NCI-H1105 treated with DMSO at 0.1 percent for 48 hours (cell line): ENCODE measurements at places on chromosomes 1 and 21.

DNA sequence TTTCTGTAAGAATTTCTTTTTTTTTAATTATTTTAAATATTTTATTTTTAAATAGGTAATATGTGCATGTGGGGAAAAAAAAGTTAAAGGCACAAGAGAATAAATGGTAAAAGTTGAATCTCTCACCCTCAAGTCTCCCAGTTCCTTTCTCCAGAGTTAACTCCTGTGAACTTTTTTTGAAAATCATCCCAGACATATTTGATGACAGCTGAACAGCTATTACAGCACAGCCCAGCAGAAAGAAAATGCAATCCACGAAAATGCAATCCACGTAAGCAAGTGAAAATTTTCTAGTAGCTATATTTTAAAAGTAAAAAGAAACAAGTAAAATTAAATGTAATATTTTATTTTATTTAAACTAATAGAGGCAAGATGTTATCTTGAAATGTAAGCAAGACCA lies 310.0 kb upstream of the RUNX1 start:
- DNase-seq = no peak

DNA sequence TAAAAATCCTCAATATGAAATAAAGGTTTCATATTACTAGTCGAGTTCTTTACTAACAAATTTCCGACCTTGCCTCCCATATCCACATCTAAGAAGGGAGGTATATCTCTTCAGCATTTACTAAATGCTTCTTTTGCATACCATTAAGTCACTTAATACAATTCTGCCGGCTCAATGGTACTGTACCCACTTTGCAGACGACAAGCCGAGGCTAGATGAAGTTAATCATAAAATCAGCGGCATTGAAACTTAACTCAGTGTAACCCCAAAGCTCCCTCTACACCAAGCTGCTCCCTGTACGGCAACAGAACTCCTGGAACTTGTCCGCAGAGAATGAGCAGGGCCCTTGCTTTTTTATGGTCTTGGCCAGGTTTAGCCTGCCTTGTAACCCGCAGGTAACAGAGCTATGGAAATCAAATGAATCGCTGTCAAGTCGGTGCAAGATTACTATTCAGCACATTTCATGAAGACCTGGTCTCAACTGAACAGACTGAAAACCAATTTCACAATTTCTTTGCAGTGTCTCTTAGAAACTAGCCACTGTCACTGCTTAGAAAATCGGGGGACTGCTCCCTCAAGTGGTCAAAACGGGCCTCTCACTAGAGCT lies 738 bp downstream of the INTS7 start:
- no peak for DNase-seq

GRCh38 chr21:32565856-32566465 lies 19.4 kb downstream of the TCP10L start:
- no peak for DNase-seq

DNA sequence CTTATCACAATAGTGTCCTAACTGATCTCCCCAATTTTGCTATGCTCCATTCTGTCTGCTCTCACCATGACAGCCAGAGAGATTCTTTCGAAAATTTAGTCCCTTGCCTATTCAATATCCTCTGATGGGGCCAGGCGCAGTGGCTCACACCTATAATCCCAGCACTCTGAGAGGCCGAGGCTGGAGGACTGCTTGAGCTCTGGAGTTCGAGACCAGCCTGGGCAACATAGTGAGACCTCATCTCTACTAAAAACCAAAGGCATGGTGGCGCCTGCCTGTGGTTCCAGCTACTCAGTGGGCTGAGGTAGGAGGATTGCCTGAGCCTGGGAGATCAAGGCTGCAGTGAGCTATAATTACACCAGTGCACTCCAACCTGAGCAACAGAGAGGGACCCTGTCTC lies 16.1 kb upstream of the PDZK1IP1 start:
- DNase-seq = no peak

GRCh38 chr1:185363205-185363604 lies 46.2 kb upstream of the IVNS1ABP start:
- DNase-seq = no peak

DNA sequence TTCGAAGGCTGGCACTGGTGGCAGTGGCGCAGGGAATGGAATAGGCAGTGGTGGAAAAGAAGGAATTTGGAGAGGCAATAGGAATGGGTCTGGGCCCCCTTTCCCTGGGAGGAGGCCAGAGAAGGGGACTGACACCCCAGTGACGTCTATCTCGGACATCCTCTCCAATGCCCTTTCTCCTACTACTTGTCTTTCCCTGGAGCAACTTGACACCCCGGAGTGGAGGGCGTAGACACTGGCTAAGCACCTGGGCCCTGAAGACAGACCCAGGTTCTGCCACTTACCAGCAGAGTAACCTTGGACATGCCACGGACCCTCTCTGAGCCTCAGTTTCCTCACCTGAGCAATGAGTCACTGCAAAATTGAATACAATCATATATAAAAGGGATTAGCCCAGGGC lies 86.8 kb downstream of the CAMK2N1 start:
- DNase-seq = no peak

DNA sequence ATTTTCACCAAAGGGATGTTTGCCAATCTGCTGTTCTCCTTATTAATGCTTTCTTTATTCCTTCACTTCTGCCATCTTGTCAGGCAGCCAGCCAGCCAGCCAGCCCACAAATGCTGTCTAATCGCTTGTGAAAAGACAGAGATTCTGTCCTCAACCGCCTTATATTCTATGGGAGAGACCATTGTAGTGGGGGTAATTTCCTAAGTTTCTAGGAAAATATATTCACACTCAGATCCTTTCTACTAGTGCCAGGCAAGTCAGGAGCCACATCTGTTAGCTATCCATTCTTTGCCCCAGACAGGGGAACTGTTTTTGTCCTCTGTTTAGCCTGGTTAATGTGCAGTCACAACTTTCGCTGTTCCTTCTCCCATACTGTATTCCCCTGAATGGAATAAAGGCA lies 1023.1 kb downstream of the ADGRL2 start:
- DNase-seq = no peak

GRCh38 chr1:236957235-236957634 lies 47.0 kb downstream of the MT1HL1 start:
- no peak for DNase-seq

GRCh38 chr1:183103147-183103546 lies 79.9 kb downstream of the LAMC1 start:
- DNase-seq = no peak

DNA sequence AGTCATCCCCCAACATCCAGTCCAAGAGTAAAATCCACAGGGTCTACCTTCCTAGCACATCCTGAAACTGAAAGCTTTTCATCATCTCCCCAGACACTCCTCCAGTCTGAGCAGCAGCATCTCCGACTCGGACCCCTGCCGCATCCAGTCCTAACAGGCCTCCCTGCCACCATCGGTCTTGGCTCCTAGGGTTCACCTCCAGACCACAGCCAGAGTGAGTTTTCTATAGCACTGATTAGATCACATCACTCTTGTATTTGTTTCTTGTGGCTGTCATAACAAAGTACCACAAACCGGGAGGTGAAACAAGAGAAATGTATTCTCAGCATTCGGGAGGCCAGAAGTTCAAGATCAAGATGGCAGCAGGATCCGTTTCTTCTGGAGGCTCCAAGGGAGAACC lies 187.8 kb downstream of the TOMM20 start:
- no peak for DNase-seq

- DNase-seq = no peak
Observed at GRCh38 chr21:22044431-22044830, 1046.2 kb downstream of the NCAM2 start.

GRCh38 chr1:67833602-67833940 lies 304 bp upstream of the GNG12 start:
- no peak for DNase-seq

DNA sequence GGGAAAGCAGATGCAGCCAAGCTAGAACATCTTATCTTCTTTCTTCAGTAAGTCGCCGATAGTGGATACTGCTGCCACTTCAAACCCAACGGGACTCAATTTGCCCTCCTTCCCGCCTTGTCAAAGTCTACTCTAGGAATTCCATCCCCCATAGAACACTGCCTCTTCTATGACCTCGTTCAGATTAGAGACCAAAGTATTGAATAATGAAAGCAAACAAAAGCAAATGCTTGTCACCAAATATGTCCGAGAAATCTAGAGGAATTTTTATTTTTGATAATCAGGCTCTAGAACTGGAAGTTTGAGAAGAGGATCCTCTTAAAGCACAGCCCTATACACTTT lies 853 bp upstream of the RRAGC start:
- no peak for DNase-seq

- no peak for DNase-seq
Observed at GRCh38 chr1:154276797-154277196, 4.4 kb downstream of the HAX1 start.

- peak; percentile 62 for DNase-seq
Observed at GRCh38 chr1:92484472-92485380, 2.0 kb downstream of the GFI1 start.

GRCh38 chr1:50878434-50878833 lies 81.6 kb downstream of the FAF1 start:
- DNase-seq = no peak

DNA sequence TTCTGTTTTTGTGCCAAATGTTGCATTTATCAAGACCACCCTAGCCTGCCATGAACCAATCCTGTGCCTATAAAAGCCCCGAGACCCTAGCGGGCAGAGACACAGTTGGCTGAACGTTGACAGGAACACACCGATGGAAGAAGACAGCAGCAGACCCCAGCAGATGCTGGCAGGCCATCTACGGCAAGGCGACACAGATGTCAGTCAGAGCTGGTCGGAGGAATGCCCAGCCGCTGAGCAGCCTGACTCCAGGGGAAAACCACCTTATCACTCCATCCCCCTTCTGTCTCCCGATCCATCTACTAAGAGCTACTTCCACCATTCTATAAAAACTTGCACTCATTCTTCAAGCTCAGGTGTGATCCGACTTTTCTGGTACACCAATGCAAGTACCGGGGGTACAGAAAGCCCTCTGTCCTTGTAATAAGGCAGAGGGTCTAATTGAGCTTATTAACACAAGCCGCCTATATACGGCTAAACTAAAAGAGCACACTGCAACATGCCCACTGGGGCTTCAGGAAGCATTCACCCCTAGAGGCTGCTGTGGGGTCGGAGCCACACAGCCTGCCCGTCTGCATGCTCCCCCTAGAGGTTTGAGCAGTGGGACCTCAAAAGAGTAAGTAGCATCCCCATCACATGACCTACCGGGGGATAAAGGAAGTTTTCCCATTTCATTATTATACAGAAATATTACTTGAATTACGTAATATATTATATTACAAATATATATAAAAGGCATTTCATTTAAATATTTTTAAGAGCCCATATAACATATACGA lies 1156.3 kb upstream of the B3GALT2 start:
- no peak for DNase-seq

DNA sequence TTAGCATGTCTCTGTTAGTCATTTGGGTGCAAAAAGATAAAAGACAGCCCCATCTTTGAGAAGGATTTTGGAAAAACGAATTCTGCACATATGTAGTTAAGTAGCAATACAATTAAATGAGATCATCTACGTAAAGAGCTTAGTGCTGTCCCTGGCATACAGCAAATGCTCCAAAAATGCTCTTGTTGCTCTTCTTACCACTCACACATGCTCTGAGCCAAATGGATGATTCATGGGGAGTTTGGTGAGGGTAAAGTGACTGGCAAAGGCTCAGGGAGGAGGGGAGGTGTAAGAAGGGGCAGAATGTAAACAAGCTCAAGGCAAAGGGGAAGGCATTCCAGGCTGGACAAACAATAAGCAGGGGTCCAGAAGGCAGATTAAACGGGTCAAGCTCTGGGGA lies 191.9 kb downstream of the AK5 start:
- DNase-seq = no peak

GRCh38 chr1:13823126-13823880 lies 123.3 kb downstream of the PRDM2 start:
- DNase-seq = no peak

GRCh38 chr1:77817368-77818209 lies 38.1 kb downstream of the MIGA1 start:
- no peak for DNase-seq

DNA sequence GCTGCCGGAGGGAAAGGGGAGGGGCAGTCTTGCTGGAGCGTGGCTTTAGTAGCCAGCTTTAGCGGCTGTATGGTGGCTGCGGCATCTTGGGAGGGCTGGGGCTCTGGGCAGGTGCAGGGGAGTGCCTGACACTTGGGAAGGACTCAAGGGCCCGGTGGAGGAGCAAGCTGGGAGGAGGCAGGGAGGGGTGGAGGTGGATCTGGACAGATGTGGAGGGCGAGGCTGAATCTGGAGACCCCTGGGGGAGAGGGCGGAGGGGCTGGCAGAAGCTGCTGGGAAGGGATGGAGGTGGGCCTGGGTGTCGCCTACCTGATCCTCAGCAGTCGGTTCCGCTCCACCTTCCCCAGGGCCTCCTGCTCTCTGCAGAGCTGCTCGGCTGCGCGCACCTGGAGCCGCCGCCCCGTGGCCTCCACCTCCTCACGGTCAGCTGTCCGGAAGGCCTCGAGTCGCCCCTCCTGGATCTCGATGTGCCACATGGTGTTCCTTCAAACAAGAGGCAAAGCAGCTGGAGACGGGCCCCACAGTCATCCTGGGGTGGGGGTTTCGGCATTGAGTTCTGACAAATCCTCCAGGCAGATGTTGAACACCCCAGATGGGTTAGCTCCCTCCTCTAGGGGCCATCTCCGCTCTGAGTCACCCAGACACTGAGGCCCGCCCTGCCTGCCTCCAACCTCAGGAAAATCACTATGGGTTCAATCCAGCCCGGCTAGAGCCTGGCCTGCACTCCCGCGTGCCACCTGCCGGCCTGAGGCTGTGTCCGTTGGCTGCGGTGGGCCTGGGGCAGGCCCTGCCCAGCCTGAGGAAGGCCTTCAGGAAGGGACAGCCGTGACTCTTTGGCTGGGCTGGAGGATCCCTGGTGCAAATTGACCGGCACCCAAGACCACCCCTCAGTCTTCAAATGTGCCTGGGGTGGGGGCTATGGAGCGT lies 29.6 kb downstream of the CFAP74 start:
- DNase-seq = no peak

DNA sequence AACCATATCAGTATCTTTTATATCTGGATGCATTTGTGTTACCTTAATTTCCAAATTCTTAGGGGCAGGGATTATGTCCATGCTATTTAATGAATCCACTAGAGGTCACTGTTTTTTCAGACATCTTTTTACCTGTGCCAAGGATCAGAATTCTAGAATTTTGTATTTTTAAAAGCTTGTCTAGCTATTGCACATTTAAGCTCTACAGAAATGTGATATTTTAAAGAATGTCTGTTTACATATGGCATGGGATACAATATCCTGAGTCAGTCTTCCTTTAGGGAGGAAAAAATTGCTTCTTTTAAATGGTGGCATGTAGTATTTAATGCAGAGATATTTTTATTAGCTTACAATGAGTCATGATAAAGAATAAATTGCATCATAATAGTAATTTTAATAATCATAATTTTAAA lies 11.3 kb downstream of the RPAP2 start:
- peak; percentile 62 for DNase-seq

- DNase-seq = peak; percentile 87
Observed at GRCh38 chr1:159891275-159892157, 8.4 kb downstream of the CFAP45 start.

- DNase-seq = no peak
Observed at GRCh38 chr1:160706526-160707235, 4.9 kb downstream of the CD48 start.
